ENCODE measurements at places on chromosomes 16 and 17.

DNA sequence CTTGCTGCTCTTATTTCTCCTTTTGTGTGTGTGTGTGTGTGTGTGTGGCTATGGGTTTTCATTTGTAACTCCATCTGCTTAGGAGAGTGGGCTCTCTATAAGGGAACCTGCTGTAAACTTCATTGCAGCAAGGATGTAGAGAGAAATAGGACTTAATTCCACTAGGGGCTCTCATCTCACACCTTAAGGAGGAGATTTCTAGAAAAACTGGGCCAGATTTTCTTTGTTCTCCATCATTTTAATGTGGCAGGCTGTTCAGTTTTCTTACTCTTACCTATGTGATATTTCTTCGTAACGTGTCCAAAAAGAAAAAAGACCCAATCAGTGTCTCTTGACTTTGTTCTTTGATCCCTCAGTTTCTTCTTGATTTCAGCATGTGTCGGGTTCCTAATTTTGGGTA lies 4.5 kb upstream of the CASC3 start:
- DNase-seq: no peak

DNA sequence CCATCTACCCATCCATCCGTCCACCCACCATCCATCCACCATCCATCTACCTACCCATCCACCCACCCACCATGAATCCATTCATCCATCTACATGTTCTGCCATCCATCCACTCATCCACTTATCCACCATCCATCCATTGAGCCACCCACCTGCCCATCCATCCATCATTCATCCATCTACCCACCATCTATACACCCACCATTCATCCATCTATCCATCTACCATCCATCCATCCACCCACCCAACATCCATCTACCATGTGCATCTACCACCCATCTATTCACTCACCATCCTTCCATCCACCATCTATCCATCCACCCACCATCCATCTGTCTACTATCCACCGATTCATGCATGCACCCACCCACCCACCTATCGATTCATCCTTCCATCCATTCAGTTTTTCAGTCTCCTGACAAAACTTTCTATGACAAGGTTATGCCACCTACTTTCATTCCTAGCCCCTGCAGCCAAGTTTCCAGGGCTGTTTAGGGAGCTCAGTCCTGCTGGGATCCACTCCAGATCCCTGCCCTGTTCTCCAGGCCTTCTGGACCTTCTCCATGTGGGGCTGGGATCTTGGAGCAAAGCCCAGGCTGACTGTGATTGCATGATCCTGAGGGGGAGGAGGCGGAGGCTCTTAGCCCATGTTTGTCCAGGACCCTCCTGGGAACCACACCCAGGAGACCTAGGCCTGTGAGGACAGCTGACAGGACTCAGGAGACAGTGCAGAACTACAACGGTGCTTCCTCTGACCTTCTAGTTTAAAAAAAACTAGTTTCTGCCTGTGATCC lies 27.4 kb downstream of the BCO1 start:
- DNase-seq: no peak

DNA sequence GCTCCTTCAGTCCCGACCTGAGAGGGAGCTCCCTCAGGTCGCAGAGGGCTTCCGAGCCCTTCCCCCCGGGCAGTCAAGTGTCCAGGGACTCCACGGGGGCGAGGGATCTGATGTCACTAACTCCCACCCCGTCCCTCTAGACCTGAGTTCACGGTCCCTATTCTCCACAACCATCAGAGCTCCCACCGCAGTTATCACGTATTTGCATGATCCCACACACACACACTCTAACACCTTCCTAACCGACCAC lies 3.7 kb upstream of the PER1 start:
- DNase-seq: no peak

DNA sequence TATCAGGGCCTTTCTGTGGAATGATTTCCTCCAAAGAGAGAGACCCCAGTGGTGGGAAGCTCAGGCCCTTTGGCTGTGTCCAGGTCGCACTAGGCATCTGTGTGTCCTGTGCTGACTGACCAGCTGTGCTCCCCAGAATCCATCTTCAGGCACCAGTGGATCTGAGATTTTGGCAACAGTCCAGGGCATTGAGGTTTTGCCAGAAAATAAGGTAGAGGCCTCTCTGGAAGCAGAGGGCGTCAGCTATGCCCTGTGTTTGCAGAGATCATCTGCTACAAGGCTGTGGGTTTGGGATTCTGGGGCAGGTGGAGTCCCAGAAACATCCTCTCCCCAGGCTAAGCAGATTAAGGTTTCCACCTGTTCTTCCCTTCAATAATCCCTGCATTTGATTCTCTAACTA lies 57.5 kb upstream of the TOB1 start:
- no peak for DNase-seq

- no peak for DNase-seq
Measured at GRCh38 chr17:58121925-58122324, 26.3 kb upstream of the OR4D1 start.

DNA sequence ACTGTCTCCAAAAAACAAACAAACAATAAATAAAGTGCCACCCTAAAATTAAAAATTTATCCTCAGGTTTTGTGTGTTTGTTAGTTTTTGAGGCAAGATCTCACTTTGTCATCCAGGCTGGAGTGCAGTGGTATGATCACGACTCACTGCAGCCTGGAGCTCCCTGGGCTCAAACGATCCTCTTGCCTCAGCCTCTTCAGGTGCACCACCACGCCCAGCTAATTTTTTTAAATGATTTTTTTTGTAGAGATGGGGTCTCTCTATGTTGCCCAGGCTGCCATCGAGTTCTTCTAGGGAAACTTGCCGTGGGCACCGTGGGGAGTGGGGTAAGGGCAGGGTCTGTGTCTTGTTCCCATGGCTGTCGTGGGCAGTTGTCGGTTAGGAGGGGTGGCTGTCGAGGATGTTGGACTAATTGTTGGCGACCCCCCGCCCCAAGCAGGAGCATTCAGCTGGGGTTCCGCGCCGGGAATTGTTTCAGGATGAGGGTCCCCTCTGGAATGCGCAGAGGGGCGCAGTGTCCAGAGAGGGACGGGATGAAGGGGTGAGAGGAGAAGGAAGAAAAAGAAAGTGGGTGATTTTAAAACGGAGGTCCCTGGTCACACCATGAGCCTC lies 1.1 kb upstream of the RNF213 start:
- no peak for DNase-seq

DNA sequence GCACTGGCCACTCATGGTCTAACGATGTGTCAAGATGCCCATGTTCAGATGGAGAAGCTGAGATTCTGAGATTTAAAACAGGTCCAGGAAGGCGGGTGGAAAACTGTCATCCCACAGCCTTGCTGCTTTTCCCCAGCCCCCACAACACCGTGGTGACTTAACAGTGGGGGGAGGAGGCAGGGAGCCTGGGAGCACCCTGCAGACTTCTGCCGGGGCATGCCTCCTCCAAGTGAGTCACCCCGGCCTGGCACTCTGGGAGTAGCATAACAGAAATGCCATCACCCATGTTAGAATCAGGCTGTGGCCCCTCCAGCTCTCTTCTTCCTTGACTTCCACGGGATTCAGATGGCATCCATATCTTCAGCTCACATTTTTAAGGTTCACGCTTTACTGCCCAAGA lies 164.8 kb downstream of the CBLN1 start:
- no peak for DNase-seq

- no peak for DNase-seq
Measured at GRCh38 chr17:34974179-34974578, 6.1 kb upstream of the LIG3 start.

DNA sequence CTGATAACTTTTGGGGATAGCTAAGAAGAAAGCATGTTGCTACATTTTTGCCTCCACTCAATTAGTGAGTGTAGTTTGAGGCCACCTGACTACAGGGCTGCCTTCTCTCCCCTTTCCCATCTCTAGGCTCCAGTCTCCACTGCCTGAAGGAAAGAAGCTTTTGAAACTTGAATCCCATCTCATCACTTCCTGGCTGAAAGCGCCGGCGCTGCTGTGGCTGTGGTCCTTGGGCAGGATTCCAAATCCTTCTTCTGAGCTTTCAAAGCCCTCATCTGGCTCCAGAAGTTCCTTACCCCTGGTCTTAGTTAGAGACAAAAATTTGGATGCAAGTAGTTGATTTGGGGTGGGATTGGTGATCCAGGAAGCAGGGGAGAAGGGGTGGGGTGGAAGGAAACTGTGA lies 119.4 kb downstream of the FOXL1 start:
- DNase-seq: no peak

DNA sequence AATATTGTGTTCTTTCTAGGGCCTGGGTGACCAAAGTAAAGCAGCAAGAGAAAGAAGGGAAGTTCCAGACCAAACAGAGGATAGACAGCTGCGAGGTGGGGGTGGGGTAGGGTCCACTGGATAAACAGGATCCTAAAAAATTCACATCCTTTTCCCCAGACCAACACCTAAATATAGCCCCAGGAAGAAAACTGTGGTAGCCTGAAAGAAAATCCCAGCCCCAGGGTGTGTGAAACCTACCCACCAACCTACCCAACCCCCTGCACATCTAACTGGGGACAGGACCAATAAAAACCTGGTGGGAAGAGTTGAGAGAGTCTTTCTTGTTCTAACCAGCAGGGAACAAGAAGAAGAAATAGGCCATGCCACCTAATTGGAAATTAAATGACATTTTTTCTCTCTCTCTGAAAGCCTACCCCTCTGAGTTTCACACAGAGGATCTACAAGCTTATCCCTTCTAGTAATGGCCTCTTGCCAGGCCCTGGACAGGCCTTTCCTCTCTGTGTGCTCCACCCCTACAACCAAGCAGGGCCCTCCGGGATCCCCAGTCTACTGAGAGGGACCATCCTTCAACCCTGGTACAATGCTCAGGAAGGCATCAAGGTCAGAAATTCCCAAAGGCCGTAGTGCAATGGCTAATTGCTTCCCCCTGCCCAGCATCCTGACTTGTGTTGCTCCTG lies 12.0 kb downstream of the MYO18A start:
- DNase-seq: no peak

GRCh38 chr17:63984651-63985386 lies 12.1 kb upstream of the SCN4A start:
- DNase-seq: peak; percentile 52

DNA sequence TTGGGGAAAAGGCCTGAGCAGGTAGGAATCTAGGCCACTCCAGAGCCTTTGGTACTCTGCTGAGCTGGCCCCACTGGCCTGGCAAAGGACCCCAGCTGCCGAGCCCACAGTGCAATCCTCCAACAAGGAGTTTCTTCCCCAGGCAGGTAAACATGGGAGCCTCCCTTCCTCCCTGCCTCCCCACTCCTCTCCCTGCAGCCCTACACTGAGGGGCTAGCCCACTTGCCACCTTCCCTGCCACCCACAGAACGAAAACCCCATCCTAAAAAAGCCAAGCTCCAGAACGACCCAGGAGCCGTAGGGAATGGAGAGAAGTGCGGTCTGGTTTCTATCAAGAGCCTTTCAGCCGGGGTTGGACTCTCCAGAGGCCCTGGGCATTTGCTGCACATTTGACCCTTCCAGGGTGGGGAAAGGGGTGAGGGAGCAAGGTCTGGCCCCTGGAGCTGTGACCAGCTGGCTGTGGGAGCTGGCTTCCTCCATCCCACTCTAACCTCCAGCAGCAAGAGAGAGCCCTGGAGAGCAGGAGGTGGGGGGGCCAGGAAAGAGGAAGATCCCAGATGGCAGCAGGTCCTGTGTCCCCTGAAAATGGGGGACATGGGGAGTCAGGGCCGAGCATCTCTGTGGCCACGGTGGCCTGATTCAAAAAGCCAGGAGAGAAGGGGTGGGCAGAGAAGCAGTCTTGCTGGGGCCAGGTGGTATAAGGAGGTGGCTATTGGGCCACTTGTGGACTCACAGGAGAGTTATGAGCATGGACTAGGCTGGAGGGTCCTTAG lies 1.3 kb downstream of the HID1 start:
- DNase-seq: no peak

GRCh38 chr17:8965394-8966168 lies at the start of gene PIK3R5:
TSS of gene PIK3R5 (minus strand) at chr17:8965707. CDS start at chr17:8911494, 54,213 bp downstream.
- DNase-seq: peak; percentile 75

DNA sequence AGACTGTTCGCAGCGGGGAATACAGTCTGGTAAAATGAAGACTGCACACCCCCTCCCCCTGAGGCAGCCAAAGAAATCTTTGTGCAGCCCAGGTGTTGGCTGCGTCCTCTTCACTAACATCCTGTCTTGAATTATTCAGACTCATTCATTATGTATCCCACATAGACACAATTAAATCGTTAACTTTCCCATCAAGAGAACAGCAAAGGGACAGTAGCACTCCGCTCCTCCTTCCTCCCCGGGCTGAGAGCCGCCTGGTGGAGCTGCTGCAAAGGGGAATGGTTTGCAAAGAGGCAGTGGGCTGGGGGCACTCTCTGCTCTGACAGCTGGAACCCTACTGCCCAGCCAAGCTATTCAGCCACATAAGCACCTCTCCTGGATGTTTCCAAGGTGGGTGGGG lies 290.0 kb upstream of the SOX9 start:
- no peak for DNase-seq

DNA sequence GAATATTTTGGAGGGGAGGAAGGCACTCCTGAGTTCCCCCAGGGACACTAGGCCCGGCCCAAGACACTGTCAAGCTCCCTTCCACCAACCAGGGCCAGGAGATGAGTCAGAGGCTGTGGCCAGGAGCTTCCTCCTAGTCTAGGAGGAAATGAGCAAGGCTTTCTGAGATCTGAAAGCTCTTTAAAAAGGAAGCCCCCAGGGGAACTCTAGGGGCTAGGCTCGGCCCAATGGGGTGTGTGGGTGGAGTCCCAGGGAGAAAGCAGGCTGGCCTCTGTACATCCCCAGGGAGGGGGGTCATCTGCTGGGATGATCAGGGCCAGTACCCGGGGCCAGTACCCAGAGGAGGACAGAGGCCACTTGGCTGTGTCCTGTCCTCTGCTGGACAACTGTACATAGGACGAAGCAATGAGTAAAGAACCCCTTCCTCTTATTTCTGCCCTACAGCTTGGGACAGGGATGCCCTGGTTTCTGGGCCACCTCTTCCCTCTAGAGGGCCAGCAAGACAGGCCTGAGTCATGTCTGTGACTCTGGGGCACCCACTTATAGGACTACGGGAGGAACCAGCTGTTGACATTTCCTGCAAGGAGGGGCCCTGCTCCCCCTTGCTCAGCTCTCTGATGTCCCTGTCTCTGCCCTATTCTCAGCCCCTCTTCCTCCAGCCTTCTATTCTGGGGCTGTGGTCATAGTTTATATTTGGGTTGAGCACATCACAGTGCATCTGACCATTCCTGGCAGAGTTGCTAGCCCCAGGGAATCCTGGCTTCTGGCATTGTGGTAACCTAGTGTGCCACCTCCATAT lies 2.7 kb downstream of the FHOD1 start:
- peak; percentile 72 for DNase-seq

- peak; percentile 84 for DNase-seq
Measured at GRCh38 chr17:7356072-7356549, 1.2 kb downstream of the TMEM95 start.

DNA sequence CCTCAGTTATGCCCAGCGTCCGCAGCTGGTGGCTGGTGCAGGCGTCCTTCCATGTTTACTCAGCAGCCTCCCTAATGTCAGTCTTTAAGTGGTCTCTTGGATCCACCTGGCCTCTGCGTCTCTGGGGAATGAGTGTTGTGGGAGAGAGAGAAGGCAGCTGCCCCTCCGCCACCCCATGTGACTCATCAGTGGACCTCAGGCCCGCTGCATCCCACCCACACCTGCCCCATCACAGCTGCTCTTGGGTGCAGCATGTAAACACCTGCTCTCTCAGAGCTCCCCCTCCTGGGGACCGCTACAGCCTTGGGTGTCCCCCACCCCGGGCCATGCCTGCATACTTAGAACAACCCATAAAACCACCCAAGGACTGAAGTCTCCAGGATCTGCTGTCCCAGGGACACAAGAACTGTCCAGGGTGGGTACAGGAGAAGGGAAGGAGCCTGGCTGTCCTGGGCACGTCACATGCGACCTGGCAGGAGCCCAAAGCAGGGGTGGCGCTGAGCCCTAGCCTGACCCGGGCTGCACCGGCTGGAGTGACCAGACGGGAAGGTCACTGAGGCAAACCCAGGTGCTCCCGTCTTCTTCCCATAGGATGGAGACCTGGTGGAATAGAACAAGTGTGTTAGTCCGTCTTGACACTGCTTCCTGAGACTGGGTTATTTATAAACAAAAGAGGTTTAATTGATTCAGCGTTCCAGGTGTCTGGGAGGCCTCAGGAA lies 4.2 kb downstream of the C16orf90 start:
- DNase-seq: no peak
